ENCODE measurements at places on chromosomes 11 and 22. TPM values are rescaled to one million over a fixed set of nuclear protein-coding genes. Genes with fewer than 3 reads are reported as not detected.

- H3K36me3 ChIP-seq = no peaks in the 10 kb centered on the region
- H3K4me3 ChIP-seq = peak overlapping the region; percentile 54
- peaks cover 40% of the 10 kb centered on the region for H3K27me3 ChIP-seq
- H3K4me1 ChIP-seq = no peaks in the 10 kb centered on the region
- H3K27ac ChIP-seq = peak overlapping the region; percentile 70
- peak; percentile 65 for DNase-seq
Observed at GRCh38 chr11:101127699-101128570, 1.7 kb downstream of the PGR start.

DNA sequence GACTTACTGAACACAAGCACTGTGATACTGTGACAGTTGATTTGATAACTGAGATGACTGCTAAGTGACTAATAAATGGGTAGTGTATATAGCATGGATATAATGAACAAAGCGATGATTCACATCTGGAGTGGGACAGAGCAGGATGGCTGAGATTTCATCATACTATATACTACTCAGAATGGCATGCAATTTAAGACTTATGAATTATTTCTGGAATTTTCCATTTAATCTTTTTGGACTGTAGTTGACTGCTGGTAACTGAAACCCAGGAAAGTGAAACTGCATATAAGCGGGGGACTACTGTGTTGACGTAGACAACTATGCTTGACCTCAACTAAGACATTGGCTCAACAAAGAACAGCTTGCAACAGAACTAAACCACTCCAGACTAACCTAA, 20.0 kb upstream of the NUCB2 start:
- no peaks in the 10 kb centered on the region for H3K4me1 ChIP-seq
- no peaks in the 10 kb centered on the region for H3K36me3 ChIP-seq
- no peak for DNase-seq
- H3K27me3 ChIP-seq = no peaks in the 10 kb centered on the region
- H3K27ac ChIP-seq = no peak overlapping the region

GRCh38 chr22:49359076-49359475, 468.6 kb downstream of the BRD1 start:
- H3K4me1 ChIP-seq = no peaks in the 10 kb centered on the region
- H3K27me3 ChIP-seq = peaks cover 27% of the 10 kb centered on the region
- H3K4me3 ChIP-seq = no peak overlapping the region

- H3K36me3 ChIP-seq = no peaks in the 10 kb centered on the region
- peak; percentile 75 for DNase-seq
- H3K27me3 ChIP-seq = no peaks in the 10 kb centered on the region
Observed at GRCh38 chr11:65311170-65311678, 3.4 kb upstream of the CDC42EP2 start.

- no peak overlapping the region for H3K4me3 ChIP-seq
- H3K27ac ChIP-seq = no peak overlapping the region
- no peak for DNase-seq
- H3K4me1 ChIP-seq = no peaks in the 10 kb centered on the region
Observed at GRCh38 chr11:13902523-13902922, 60.0 kb upstream of the SPON1 start.

DNA sequence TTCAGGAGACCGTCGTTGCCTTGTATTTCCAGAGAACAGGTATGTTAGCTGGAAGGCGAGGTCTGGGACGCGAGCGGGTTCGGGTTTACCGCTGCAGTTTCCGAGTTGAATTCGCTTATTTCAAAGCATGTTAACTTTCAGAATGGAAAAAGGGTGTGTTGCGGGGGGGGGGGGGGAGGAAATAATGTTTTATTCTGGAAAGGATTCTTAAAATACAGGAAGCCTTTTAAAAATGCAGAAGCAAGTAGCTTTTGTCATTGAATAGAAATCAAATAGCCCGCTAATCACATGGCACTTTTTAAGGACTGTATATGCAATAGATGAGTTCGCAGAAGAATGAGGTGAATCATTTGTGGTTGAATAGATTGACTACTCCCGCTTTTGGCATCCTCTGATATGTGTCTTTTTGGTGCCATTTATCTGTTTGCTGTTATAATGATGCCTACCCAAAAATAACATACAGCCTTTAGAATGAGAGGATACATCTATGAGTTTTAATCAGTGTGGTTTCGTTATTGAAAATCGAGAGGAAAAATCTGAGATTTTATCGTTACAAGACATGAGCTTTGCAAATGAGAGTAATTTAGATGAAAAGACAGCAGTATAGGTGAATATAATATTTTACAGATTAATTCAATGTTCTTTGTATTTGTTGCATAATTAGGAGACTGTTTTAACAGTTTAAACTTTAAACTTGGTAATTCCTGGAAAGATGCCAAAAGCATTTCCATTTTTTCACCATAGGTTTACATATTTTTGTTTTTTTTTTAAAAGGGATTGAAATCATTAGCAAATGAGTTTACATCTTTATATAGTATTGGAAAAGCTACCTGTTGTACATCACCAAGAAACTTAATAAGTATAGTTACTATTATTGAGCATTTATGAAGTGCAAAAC, 1.7 kb downstream of the PDE3B start:
- peaks cover 7% of the 10 kb centered on the region for H3K27me3 ChIP-seq
- DNase-seq = no peak

DNA sequence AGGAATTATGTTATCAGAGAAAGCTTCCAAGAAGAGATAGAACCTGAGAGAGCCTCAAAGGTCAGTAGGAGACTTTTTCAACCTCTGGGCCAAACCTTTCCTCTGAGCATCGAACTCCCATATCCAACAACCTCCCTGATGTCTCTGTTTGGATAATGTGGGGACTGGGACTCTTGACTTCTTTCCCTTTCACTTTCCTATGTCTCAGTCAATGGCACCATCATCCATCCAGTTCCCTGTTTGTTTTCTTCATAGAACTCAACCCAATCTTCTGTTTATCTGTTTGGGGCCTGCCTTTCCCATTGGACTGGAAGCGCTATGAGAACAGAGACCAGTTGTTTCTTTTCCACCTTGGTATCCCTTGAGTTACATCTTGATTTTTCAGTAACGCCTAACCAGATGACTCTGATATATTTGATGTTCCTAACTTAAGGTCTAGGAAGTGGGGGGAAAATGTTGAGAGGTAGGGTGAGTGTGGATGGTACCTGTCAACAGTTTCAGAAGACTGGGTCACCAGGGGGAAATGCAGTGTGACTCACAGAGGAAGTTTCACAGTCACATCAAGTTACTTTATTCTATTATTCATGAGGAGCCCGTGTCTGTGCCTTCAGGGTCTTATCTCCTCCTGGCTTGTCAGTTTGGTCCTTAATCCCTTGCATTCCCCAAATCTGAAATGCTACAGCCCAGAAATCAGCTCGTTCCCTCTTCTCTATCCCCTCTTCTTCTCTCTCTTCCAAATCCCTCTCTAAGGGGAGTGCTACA, 4.5 kb upstream of the KCNE3 start:
- H3K4me3 ChIP-seq = no peak overlapping the region
- H3K27me3 ChIP-seq = no peaks in the 10 kb centered on the region
- H3K4me1 ChIP-seq = peaks cover 11% of the 10 kb centered on the region
- no peak for DNase-seq
- no peak overlapping the region for H3K27ac ChIP-seq

NXPE4 gene
- not detected for total RNA-seq

GRCh38 chr22:26287382-26288225, 118.3 kb downstream of the SEZ6L start:
- H3K27me3 ChIP-seq = peaks cover 8% of the 10 kb centered on the region
- H3K27ac ChIP-seq = no peak overlapping the region
- H3K4me3 ChIP-seq = no peak overlapping the region
- no peaks in the 10 kb centered on the region for H3K36me3 ChIP-seq
